AG08395 (cell line): ENCODE measurements at places on chromosomes 5 and 9.

DNA sequence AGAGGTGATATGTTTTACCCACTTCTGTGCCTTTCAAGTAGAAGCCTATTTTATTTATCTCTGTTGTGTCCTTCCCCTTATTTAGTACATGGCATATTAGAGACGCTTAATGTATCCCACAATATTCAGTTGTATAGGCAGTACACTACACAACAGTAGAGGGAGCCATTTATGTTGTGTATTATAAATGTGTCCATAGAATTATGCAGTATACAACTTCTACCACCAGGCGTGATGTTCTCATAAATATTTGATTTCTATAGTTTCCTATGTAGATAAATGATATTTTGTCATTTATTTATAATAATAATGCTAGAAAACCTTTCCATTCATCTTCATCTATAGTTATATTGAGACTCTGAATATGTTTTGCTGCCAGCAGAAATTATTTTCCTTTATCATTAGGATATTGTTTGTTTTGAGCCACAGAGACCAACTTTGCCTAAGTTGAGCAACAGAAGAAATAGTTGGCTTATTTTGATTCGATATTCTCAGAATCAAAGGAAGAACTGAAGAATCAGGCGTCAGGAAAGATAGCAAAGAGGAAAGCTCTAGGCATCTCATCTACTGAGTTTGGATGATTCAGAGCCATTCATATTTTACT, 81.7 kb downstream of the ADAMTS19 start:
- DNase-seq = no peak

- DNase-seq = peak; percentile 66
Measured at GRCh38 chr5:157366741-157367674, 93.0 kb upstream of the NIPAL4 start.

DNA sequence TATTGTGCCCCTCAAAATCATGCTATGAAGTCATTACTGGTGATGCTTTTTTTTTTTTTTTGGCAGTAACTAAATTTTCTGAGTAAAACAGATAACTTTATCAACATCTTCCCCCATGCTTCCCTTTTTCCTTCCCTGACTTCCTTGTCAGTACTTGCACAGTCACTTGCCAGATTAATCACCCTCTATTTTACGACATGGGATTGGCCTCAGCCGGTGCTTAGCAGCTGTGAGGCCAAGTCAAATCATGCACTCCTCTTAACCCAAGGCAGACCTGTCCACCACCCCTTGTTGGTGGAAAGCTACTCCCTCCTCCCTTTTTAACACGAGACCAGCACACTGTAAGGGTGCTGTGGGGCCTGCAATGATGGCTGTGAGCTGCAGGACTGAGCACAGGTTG, 118.0 kb upstream of the OTULINL start:
- DNase-seq = peak; percentile 65

DNA sequence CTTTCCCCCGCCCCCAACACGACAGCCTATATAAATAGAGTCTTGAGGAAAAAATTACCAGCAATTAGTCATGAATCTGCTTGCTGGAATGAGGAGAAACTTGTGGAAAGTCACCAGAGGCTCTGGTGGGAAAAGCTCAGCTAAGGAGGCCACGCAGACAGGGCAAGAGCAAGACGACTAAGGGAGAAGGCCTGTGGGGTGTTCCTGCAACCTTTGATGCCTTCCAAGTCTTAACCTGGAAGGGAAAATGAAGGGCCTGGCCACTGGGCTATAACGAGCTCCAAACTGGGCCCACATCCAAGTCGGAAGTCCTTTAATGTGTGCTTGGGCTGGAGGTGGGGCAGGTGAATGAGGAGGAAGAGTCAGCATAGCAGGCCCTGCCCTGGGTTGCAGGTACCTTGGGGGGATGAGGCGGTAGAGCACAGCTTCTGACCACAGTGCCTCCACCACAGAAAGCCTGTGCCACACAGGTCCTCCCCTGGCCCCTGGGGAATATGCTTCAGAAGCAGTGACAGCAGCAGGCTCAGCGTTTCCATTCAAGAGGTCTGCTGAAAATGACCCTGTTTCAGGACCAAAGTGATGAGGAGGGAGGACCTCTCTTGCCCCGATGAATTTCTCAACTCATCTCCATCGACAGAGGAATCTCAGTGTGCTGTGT, 92.8 kb upstream of the LRRTM2 start:
- no peak for DNase-seq

GRCh38 chr9:6805532-6805931, 47.8 kb downstream of the KDM4C start:
- DNase-seq = peak; percentile 60

DNA sequence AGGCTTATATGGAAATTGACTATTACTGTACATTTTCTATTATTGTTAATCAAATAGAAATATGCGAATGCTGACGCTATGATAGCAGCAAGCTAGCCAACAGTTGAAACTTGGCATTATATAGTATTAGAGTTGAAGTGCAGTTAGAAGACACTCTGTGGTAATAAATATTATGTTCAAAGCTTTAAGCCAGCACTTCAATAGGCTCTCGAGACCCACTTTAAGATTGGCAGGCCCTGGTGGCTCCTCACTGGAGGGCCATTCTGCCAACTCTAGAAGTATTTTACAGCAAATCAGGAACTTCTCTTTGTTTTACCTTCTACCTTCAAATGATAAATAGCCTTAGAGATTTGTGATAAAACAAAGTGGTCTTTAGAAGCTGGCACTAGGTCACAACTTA, 2029.0 kb upstream of the WWC1 start:
- DNase-seq = no peak

DNA sequence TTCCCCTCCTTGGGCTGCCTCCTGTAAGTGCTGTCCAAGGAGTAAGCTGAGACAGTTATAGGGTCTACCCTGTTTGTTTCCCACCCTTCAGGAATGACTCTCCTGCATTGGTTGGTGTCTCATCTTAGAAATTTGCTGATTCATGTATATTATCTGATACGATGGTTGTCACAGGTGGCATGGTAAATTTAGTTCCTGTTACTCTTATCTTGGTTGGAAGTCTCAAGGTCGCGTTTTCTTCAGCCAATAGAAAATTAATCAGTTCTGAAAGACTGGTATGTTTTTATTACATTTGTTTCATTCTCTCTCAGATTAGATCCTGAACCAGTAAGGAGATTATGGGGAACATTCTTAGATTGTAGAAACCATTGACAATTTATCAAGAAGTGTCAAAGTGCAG, 42.7 kb downstream of the SCGB3A1 start:
- DNase-seq = no peak

GRCh38 chr9:89655990-89656657, 51.3 kb downstream of the GADD45G start:
- DNase-seq = no peak

GRCh38 chr5:132315529-132316067, 21.4 kb downstream of the SLC22A4 start:
- no peak for DNase-seq

GRCh38 chr5:58439094-58439644, 20.7 kb downstream of the PLK2 start:
- no peak for DNase-seq

GRCh38 chr9:78707481-78707991, 410.6 kb downstream of the PSAT1 start:
- DNase-seq = peak; percentile 47

GRCh38 chr5:56496581-56497063, 263.5 kb upstream of the ANKRD55 start:
- DNase-seq = no peak

GRCh38 chr5:143649937-143650621, 161.9 kb upstream of the HMHB1 start:
- DNase-seq = peak; percentile 43

- no peak for DNase-seq
Measured at GRCh38 chr5:5783021-5783420, 360.5 kb downstream of the ICE1 start.

DNA sequence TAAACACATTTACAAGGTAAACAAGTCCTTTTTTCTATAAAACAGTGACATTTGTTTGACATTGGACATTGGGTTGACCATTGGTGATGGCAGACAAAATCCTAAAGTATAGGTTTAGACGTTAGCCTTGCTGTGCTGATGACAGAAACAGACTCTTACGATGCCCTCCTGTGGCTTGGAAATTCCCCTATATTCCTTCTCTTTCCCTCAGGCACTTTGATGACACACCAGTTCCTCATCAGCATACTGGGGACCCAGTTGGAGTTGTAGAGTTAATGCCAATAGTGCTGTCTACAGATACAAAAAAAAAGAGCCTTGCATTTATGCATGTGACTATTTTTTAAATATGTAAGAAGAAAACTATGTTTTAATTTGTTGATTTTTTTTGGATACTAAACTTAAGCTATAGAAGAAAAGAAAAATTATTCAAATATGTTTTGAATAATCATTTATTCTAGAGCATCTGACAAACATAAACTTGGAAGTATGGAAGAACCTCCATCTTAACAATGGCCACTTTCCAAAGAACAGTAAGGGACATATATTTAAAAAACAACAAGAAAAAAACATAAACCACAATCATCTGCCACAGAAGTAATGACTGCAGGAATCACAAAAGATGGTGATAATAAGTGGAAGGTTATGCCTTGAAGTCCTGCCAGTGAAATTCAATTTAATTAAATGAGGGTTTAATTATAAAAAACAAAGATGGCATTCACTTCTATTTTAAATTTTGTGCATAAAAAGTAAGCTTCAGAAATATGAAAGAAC, 75.6 kb upstream of the SNCAIP start:
- peak; percentile 6 for DNase-seq

DNA sequence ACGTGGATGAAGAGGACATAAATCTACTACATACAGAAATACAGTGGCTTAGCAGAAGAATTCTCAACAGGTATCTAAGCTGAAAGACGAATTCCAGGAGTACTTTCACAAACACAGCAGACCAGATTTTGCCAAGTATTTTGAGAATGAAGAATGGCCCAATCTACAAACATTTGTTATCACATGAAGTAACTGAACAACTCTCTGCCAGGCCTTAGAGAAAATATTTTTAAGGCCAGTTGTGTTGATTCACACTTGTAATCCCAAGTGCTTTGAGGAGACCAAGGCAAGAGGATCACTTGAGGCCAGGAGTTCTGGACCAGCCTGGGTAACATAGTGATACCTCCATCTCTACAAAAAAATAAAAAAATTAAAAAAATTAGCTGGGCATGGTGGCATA, 14.3 kb downstream of the AGTPBP1 start:
- DNase-seq = no peak

GRCh38 chr9:127219520-127219919, 45.1 kb upstream of the GARNL3 start:
- DNase-seq = no peak

GRCh38 chr5:179534431-179534830, 15.9 kb upstream of the RUFY1 start:
- DNase-seq = no peak

DNA sequence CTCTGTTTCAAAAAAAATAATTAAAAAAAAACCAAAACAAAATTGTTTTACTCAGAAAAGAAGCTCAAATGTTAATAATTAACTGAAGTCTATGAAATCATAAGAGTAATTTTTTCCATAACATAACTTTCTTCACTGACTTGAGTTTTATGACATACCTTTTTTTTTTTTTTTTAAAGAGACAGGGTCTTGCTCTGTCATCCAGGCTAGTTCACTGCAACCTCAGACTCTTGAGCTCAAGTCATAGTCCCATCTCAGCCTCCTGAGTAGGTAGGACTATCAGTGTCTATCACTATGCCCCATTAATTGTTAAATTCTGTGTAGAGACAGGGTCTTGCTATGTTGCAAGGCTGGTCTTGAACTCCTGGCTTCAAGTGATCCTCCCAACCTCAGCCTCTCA, 21.9 kb downstream of the SAR1B start:
- no peak for DNase-seq

DNA sequence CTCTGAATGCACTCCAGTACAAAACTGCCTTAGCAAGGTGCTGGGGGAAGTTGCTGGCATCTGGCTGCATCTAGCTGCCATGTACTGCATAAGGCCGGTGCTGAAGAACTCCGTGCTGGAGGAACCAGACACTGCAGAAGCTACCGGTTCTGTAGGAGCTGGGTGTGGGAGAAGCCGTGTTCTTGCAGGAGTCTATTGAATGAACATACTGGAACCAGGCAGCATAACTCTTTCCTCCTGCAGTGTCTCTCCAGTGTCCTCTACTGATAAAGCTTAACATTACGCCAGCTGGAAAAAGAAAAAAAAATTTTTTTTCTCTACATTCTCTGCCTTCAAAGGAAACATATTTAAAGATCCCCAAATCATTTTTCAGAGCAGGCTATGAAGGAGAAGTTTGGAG, 38.5 kb downstream of the VPS13A start:
- DNase-seq = peak; percentile 28

DNA sequence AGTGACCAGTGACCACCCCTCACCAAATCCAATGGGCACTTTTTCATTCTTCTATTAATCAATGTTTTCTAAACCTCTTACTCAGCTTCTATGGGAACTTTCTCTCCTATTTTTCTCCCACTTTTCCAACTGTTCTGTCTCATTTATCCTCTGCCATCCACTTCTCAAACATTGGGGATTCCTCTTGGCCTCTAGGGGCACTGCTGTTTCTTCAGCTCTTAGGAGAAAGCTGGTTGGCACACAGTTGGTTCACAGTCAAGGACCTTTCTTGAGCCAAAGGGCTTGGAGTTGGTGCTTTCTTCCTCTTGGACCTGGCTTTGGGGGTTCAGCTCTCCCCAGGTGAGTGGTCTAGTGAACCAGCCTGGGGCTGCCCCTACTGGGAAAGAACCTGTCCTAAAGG, 112.2 kb upstream of the LHFPL2 start:
- DNase-seq = no peak

- no peak for DNase-seq
Measured at GRCh38 chr5:59460368-59461153, 433.0 kb downstream of the PDE4D start.

GRCh38 chr5:171820561-171820960, 34.9 kb downstream of the SMIM23 start:
- DNase-seq = no peak

DNA sequence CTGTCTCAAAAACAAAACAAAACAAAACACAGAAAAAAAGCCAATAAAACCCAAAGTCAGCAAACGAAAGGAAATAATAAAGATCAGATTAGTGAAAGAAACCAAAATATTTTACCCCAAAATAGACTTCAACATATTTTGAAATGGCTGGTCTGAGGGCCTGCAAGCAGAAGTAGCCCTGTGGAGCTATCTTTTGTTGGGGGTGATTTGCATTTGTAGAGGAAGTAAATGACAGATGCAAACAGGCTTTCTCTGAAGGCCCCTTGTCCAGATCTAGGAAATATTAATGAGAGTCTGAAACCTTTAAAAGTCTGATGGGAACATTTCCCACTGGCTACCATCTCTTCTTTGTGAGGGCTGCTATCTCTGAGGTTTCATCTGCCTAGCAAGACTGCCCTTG, 74.0 kb downstream of the GCNT4 start:
- DNase-seq = no peak

GRCh38 chr5:57450991-57451876, 31.4 kb downstream of the ACTBL2 start:
- no peak for DNase-seq

DNA sequence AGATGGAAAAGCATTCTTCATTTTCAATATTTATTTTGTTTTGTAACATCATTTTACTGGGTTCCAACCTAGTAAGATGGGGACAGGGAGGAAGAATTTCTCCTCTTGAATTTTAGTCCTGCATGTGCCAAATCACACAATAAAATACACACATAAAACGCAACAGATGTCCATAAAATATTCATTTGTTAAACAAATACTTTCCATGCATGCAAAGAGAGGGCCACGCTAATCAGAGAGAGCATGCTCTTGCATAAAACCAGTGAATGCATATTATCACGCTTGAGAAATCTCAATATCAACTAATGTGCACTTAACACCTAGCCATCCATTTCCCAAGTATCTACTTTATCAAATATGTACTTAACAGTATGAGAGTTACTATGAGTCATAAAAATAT, 212.6 kb upstream of the TARS1 start:
- DNase-seq = no peak
